Stimulated activated memory B cell treated with anti-CD40 and anti-IgM and Interleukin-4, amounts not matched to agents 10 μg/mL and 1 μg/mL and 100 μg/mL, for 72 hours (primary cell): ENCODE measurements at places on chromosomes 3 and 15.

- ATAC-seq, result no peak
These were observed 539.5 kb downstream of the NAALADL2 start for GRCh38 chr3:175398676-175399075.

DNA sequence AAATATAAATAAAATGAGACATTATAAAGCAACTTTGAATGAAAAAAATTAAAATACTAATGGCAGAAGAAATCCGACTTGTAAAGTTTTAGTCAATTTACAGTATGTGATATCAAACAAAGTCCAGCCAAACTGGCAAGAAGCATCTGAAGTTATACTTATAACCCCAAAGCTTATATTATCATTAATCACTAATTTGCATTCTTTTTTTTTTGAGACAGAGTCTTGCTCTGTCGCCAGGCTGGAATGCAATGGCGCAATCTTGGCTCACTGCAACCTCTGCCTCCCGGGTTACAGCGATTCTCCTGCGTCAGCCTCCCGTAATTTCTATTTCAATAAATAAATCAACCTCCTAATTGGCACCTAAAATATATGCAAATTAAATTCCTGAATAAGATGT, 80.1 kb downstream of the AQR start:
- no peak for ATAC-seq

- ATAC-seq, result peak; percentile 49
These were observed at the start of gene ESYT3 for GRCh38 chr3:138434276-138434874. TSS of gene ESYT3 (plus strand) at chr3:138434616. CDS start at chr3:138434799, 183 bp downstream.

GRCh38 chr15:91992945-91993344, 139.4 kb downstream of the SLCO3A1 start:
- ATAC-seq, result no peak

- no peak for ATAC-seq
These were observed 123.4 kb downstream of the ABI3BP start for GRCh38 chr3:100869787-100870186.

DNA sequence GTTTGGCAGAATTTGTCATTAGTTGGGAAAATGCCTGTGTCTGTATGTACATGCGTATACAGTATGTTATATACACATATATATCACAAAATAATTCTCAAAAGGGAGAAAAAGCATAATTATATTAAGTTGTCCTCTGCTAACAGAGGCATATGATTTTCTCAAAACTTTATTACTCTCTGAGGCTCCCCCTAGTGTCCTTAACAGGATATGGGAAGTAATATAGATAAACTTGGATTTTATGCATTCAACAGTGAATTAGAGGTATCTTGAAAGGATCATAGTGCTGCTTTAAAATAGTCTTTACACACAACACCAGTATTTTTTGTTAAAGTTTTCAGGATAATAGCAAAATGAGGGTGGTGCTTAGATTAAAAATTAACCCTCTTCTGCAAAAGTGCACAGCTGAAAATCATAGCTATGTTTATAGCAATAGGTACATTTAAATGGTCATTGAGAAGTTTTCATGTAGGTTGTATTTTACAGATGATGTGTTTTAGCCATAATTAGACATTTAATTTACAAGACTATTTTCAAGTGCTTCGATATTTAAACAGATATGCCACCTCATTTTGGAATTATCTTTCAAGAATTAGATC, 454.0 kb upstream of the ROBO2 start:
- ATAC-seq, result no peak

DNA sequence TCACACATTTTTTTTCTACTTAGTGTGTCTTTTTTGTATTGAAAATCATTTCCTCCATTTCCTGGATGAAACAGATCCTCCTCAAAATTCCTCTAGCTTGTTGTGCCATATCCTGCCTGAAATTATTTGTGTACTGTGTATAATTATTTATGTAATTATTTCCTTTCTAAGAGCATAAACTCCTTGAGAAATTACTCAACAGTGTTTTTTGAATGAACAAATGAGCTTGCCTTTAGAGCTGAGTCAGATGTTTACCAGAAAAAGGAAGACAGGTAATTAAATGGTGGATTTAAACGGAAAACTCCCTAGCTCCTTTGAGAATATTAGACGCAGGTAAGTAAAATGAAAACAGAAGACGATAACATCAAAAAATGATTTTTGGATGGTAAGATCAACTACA, 13.2 kb upstream of the SECISBP2L start:
- ATAC-seq, result no peak

GRCh38 chr15:32910839-32911238, 193.0 kb downstream of the GREM1 start:
- no peak for ATAC-seq

DNA sequence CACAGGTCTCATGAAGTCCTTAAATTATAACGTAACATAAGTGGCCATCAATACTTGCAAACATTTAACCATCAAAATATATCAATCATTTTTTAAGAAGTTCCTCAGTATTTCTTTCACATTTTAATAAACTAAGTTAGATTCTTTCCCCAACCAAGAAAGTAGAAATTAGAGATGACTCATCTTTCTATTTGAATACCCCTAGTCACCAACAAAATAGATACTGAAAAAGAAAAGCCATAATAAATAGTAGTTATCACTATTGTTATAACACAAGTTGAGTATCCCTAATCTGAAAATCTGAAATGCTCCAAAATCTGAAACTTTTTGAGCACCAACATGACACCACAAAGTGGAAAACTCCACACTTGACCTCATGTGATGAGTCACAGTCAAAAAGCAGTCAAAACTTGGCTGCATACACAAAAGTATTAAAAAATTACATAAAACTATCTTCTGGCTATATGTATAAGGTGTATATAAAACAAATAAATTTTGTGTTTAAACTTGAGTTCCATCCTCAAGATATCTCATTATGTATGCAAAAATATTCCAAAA, 3.7 kb downstream of the SHQ1 start:
- ATAC-seq, result no peak

DNA sequence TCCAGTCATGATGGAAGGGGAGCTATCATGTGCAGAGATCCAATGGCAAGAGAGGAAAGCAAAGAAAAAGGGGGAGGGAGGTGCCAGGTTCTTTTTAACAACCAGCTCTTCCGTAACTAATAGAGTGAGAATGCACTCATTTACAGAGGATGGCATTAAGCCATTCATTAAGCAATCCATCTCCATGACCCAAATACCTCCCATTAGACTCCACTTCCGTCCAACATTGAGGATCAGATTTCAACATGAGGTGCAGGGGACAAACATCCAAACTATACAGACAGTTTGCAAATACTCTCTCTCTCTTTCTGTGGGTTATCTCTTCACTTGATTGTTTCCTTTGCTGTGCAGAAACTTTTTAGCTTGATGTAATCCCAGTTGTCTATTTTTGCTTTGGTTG, 21.2 kb downstream of the ZDHHC23 start:
- no peak for ATAC-seq

DNA sequence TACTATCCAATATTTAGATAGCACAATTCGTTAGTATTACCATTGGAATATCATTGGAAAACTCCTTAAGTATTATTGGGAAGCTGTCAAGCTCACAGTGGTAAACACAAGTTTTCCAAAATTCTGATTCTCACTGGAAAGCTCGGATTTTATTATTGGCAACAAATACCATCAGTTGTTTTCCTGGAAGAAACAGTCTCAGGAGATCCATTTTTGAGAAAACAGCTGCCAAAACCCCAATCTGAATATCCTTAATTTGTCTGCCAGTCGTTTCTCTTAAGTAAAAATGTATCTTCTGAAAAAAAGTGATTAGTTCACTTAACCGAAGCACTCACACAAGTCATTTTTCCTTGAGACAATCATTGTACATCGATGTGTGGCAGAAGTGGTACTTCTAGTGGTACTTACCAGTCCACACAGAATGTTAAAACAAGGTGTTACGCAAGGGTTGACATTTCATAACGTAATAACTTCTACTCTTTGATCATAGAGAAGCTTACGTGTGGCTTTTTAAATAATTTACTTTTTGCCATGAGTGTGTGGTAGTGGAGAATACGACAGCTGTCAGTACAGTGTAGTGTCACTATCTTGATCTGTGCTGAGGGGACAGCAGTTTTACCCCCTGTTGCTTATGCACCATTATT, 74.9 kb downstream of the FAM43A start:
- ATAC-seq, result no peak

GRCh38 chr3:54273791-54274190, 151.4 kb downstream of the CACNA2D3 start:
- ATAC-seq, result no peak

DNA sequence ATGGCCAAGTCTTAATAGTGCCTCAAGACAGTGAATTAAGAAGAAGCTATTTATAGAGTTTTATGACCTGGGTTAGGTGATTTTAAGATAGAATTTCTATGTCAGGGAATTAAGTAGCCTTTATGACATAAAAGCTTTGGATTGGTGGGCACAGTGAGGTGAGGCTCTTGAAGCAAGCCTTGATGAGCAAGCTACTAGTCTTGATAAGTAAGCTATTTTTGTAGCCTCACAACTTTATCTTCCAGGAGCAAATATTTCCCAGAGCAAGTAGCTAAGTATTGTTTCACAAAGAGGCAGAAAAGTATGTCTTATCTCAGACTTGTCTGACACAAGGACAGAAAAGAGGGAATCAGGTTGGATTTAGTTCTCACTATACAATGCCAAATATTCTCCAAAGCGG, 491.7 kb upstream of the RASGRP1 start:
- no peak for ATAC-seq

DNA sequence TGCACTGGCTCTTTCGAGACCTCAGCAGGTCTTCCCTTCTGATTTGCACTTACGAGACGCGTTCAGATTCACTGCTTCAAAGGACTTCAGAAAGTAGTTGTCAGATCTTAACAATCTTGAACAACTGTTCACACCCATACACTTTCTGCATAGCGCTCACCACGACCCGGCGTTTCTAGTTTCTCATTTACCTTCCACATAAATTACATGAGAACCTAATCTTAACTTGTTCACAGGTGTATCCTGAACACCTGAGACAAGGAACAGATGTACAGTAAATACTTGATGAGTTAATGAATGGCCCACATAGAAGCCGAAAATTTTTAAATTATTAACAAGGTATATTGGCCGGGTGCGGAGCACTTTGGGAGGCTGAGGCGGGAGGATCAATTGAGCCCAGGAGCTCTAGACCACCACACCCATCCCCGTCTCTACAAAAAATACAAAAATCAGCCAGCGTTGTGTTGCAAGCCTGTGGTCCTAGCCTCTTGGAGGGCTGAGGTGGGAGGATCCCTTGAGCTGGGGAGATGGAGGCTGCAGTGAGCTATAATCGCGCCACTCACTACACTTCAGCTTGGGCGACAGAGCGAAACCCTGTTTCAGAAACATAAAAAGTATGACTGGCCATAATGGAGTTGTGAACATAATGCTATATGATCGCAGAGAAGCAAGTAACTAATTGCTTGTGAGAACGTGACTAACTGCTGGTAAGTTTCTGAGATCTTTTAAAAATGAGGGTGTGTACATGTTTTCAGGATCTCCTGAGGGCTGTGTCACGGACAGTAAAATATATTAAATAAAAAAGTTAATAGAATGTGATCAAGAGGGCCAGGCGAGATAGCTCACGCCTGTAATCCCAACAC, 984 bp upstream of the SMARCC1 start:
- ATAC-seq, result no peak

DNA sequence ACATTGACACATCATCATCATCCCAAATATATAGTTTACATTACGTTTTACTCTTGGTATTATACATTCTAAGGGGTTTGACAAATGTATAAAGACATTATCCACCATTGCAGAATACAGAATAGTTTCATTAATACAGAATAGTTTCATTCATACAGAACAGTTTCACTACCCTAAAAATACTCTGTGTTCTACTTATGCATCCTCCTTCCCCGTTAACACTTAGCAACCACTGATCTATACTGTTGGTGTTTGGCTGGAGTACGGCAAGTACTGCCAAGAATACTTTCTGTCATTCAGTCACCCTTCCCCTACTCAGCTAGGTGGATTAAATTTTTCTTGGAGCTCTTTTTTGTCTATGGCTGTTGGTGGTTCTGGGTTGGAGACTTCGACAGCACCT, 33.4 kb downstream of the LEKR1 start:
- ATAC-seq, result peak; percentile 88

DNA sequence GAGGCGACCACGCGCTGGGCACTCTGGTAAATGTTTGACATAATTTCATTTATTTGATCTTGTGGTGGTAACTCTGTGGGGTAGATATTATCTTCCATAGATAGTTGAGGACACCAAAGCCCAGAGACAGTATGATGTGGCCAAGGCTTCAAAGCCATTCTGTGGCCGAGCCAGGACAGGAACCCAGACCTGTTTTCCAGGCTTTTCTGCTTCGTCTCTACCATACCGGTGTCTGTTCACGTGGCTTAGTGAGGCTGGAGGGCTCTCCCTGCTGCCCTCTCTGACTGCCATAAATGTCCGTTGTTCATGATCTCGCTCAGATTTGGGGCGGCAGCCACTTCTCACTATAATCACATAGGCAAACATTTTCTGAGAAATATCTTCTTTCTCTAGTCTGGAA, 134.7 kb downstream of the PEX5L start:
- ATAC-seq, result no peak

GRCh38 chr3:119330181-119330580, 36.0 kb downstream of the ARHGAP31 start:
- ATAC-seq, result no peak

- ATAC-seq, result no peak
These were observed 109.2 kb downstream of the CPNE4 start for GRCh38 chr3:131925571-131925970.

GRCh38 chr3:66618066-66618465, 117.2 kb upstream of the LRIG1 start:
- ATAC-seq, result no peak

DNA sequence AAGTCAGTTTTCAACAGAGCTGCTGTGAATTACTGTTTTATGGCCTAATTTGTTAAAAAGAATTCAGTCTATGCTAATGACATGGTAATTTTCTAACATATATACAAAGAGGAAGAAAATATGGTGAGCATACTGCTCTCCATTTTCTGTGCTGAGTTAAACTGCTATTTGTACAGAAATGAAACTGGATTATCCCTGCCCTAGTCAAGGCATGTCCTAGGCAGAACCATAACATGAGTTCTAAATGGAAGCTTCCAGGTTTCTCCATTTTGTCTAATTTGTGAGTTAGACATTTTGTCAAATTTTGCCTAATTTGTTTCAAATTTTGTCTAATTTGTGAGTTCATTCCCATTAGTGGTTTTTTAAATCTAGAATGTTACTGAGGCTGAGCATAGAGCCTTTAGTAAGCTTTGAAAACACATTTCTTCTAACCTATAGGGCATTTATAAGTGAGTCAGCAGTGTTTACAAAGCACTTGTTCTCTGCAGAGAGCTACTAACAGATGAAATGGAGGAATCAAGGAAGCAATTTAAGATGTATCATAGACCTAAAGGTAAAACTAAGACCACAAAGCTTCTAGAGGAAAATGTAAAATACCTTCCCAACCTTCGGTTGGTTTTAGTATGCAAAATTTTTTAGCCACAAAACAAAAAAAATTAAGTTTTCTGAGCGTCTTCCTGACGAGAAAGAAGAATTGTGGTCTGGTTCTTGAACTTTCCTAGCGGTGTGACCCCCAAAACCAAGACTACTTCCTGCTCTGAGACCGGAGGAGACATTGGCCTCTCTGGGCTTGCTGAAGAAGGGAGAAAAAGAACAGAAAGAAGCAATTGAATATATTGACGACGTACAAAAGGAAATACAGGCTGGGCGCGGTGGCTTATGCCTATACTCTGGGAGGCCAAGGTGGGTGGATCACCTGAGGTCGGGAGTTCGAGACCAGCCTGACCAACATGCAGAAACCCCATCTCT, 9.8 kb downstream of the P2RY14 start:
- ATAC-seq, result peak; percentile 46

GRCh38 chr3:106288781-106289180, 420.0 kb upstream of the CBLB start:
- ATAC-seq, result no peak

GRCh38 chr3:148532326-148532725, 165.4 kb upstream of the AGTR1 start:
- ATAC-seq, result no peak

GRCh38 chr3:184291738-184292445, 7.1 kb upstream of the PSMD2 start:
- no peak for ATAC-seq
